Activated CD4-positive, alpha-beta T cell treated with anti-CD3 and anti-CD28 coated beads, Interleukin-2, amount 10 ng/mL, durations not matched to agents 7 days and 5 days (primary cell): ENCODE measurements at places on chromosomes 13 and 19. TPM values are rescaled to one million over a fixed set of nuclear protein-coding genes. Genes with fewer than 3 reads are reported as not detected.

The NLRP11 gene
- total RNA-seq = not detected

The FIZ1 gene
- 16.9 TPM for total RNA-seq

The CEACAM18 gene
- total RNA-seq = not detected

The PINLYP gene
- total RNA-seq = 4.1 TPM

The ZNF135 gene
- 1.1 TPM for total RNA-seq

The ANKRD24 gene
- total RNA-seq = 0.72 TPM
